D721Med (cell line): ENCODE measurements at places on chromosomes 5 and 9.

DNA sequence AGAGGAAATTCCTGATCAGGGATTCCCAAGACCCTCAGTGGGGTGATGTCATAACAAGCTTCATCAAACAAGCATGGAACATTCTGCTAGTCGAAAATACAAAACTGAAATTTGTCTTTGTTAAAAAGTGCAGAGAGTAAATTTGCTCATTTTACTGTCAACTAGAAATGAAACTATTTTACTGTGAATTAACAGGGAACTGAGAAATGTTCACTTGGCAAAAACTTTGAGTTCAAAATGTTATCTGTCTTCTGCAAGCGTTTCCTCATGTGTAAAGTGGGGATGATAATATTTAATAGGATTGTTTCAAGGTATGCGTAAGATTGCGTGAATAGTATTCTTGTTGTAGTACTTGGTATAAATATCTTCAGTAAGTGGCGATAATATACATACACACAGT, 45.4 kb downstream of the ALDH1A1 start:
- no peak for DNase-seq

DNA sequence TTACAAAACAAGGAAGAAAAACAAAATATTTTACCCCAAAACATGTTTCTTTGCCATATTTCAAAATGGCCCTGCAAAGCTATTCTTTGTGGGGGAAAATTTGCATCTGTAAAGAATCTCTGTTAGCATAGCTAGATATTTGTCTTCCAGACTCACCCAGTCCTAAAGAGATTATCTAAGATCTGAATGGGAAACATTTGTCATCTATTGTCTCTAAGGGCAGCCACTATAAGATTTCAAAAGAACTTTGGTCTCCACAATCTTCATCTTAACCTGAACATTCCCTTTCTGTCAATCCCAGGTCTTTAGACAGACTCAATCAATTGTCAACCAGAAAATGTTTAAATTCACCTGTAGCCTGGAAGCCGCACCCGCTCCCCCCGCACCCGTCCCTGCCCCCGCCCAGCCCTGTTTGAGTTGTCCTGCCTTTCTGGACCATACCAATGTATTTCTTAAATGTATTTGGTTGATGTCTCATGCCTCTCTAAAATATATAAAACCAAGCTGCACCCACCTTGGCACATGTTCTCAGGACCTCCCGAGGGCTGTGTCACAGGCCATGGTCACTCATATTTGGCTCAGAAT, 330.6 kb downstream of the RAB3C start:
- no peak for DNase-seq

GRCh38 chr5:116444373-116445295, 130.0 kb downstream of the SEMA6A start:
- DNase-seq, result no peak

DNA sequence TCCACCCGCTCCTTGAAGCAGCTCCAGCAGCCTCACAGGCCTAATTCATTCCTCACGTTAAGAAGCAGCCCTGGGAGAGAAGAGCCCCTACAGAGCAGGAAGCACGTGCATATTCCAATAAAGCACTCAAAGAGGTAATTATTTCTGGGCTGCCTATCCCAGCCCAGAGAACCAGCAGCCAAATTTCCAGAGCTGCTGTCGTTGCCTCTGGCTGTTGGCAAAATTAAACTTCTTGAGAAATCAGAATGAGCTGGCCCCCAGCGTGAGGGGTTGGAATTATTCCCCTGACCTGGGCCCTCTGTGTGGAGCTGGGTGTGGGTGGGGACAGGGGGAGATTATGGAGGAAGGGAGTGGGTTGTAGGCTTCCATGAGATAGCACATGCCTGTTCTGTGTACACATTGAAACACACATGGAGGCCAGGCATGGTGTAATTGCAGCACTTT, 86.8 kb upstream of the HSPA9 start:
- DNase-seq, result no peak

DNA sequence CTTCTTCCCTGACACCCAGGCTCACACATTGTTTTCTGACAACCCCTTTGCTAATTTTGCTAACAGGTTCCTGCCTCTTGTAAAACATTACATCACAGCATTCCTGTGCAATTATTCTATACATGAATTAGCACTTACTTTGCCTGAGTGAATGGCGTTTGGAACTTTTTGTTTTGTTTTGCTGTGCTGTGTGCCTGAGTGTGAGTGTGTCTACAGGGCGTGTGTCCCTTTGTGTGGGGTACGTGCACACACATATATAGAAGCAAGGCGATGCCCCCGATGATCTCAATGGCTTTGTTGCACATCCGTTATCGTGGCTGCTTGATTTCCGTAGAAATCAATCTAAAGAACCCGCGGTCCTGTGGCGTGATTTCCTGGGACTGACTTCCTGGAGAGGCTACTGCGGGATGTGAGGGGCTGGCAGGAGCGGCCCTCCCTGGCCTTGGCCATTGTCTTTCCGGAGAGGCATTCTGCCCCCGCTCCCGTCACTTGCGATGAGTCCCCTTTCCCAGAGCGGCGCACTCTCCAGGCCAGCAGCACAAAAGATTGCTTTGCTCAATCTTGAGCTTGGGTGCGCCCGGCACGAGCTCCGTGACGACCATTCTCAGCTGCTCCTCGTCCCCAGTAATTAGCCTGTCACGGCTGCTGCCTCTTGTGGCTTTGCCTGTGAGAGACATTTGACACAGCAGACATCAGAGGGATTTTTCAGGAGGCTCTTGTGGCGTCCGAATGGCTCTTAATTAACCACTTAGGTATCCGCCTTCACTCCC, 398.1 kb upstream of the IRX1 start:
- no peak for DNase-seq

GRCh38 chr5:40623480-40624420, 56.0 kb upstream of the PTGER4 start:
- DNase-seq, result no peak

- DNase-seq, result no peak
Measured at GRCh38 chr5:121688781-121689180, 162.9 kb upstream of the FTMT start.
